NCI-H446 (cell line): ENCODE measurements at places on chromosomes 5 and 9.

DNA sequence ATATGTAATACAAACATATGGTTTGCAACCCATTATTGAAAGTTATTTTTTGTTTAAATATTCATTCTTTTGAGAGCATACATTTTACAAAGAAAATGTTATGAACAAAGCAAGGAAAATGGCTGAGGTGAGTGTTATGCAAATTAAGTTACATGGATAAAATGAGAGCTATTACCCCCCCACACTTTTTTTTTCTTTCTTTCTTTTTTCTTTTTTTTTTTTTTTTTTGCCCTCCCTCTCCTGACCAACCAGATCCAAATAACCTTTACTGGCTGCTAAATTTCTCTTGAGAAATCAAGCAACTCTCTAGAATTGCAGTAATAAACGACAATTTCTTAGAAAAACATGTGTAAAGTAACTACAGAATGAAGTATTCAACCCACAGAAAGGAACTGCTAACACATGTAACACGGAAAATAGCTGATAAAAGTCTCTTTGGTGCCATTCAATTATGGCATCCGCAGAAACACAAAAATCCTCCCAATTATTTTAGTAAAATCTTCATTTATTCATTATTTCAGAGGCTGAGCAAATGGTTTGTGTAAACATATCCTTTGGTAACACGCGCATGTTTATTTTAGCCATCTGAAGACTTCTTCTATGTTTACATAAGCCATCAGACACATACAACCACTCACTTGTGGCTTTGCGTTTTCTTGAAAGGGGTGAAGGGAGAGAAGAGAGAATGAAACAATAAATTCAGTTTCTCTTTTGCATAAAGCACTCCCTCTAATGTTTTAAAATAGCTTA lies 216.1 kb downstream of the NFIB start:
- DNase-seq: no peak

GRCh38 chr5:81904861-81905260 lies 67.0 kb upstream of the ATG10 start:
- no peak for DNase-seq

- no peak for DNase-seq
Observed at GRCh38 chr5:1053391-1054017, 44.9 kb downstream of the NKD2 start.

DNA sequence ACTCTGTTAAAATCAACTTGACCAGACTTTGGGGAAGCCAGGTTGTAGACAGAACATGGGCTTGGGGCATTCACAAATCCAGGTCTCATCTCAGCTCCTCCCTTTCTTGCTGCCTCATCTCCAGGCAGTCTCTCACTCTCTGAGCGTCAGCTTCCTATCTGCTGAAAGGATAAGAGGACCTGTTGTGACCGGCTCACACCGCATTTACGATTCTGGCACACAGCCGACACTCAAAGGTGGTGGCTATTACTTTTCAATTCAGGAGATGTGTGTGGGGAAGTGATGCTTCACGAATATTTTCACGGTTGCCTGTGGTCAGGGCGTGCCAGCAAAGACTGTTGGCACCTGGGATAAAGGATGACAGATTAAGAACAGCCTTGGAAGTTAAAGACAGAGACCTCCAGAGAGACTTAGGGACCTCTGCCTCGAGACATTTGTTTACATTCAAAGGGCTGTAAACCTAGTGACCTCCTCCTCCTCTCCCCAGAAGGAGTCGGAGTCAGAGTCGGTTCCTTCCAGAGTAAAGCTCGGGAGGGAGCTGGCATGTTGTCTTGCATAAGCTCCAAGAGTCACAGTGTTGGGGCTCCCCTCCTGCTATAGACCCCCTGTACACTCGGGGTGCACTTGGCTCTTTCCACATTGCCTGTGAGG lies 83.2 kb downstream of the AK8 start:
- DNase-seq: no peak

DNA sequence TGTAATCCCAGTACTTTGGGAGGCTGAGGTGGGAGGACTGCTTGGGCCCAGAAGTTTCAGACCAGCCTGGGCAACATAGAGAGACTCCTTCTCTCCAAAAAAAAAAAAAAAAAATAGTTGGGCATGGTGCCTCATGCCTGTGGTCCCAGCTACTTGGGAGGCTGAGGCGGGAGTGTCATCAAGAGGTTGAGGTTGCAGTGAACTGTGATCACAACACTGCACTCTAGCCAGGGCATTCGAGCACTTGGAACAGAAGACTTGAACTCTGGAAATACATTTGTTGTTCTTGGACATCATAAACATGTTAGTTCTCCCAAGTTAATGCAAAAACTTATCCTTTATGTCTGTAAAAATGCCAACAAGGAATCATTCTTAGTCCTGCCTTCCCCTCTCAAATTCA lies 29.6 kb downstream of the EHMT1 start:
- DNase-seq: no peak

DNA sequence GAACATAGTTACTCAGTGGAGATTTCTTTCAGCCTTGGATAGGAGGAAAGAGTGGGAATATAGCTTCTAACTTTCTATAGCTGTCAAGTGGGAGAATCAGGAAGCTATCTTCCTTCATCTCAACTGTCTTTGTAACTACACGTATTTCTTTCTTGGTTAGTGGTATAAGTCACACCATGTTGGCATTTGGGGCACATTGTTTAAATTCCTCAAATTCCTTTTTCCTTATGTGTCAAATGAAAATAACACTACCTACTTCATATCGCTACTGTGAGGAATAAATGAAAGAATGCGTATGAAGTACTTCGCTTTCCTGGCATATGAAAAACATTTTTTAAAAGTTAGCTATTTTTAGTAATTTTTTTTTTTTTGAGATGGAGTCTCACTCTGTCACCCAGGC lies 1082.5 kb upstream of the WWC1 start:
- DNase-seq: no peak

GRCh38 chr5:158838781-158839180 lies 260.9 kb downstream of the EBF1 start:
- DNase-seq: no peak

- no peak for DNase-seq
Observed at GRCh38 chr9:129888293-129889121, 53.2 kb downstream of the USP20 start.

- no peak for DNase-seq
Observed at GRCh38 chr5:59132131-59132530, 549.3 kb downstream of the RAB3C start.

GRCh38 chr5:77259476-77259875 lies 49.0 kb downstream of the PDE8B start:
- no peak for DNase-seq

GRCh38 chr9:89825669-89826068 lies 220.9 kb downstream of the GADD45G start:
- DNase-seq: no peak
